Kidney tubule cell (primary cell): ENCODE measurements at places on chromosomes 16 and 17.
A peak's percentile ranks its signal among the peaks of the same experiment; 100 is the strongest.

GRCh38 chr16:13697013-13697412 lies 222.9 kb upstream of the ERCC4 start:
- no peak for DNase-seq

DNA sequence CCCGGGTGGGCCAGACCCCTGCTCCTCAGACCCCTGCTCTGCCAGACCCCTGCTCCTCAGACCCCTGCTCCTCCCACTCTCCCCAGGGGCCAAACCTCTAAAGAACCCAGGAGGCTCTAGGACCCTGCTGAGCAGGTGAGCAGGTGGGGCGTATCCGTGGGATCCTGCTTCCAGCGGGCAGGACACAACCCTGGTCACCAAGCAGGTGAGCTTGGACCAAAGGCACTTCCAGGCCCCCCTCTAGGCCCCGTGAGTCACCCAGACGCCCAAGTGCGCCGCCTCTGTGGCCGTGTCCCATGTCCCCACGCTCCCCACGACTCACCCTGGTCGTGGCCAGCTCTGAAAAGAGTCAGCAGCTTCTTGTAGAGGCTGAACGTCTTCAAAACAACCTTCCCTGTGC lies 5.0 kb downstream of the CYBC1 start:
- DNase-seq, result peak; percentile 18

DNA sequence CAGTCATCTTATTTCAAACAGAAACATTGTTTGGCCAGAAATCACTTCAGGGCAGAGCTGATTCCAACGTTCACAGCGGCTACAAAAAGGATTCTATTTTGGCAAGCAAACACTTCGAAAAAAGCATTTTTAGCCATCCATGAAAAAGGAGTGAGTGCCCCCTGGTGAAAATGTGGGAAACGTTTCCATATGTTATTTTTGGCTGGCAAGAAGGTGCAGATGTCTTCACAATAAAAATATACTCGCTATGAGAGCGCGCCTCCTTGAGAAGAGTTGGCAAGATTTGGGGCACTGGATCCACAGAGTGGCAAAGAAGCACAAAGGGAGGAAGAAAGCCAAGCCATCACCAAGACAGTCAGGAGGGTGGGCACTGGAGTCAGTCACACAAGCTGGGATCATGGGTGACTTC lies 191.1 kb downstream of the CHD9NB start:
- DNase-seq, result peak; percentile 45

DNA sequence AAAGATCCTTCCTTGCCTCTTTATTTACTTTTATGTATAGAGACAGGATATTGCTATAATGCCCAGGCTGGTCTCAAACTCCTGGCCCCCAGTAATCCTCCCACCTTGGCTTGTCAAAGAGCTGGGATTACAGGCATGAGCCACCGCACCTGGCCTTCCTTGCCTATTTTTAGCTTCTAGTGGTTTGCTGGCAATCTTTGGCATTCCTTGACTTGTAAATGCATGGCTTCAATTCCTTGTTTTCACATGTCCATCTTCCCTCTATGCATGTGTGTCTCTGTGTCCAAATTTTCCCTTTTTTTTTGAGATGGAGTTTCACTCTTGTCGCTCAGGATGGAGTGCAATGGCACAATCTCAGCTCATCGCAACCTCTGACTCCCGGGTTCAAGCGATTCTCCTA lies 22.5 kb downstream of the HEXIM2 start:
- DNase-seq, result no peak

DNA sequence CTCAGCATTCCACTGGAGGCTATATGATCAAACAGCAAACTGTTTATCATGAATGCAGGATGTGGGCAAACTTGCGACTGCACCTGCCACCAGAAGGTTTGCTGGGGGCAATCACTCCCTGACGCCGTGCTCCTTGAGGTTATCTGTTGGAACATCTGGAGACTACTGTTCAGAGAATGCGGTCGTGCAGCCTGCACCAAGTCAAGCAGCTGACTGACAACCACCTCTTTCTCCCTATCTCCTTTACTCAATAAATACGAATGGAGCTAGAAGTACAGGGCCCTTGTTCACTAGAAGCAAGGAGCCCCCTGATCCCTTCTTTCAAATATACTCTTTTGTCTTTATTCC lies 2101.2 kb downstream of the TP53TG3F start:
- no peak for DNase-seq

DNA sequence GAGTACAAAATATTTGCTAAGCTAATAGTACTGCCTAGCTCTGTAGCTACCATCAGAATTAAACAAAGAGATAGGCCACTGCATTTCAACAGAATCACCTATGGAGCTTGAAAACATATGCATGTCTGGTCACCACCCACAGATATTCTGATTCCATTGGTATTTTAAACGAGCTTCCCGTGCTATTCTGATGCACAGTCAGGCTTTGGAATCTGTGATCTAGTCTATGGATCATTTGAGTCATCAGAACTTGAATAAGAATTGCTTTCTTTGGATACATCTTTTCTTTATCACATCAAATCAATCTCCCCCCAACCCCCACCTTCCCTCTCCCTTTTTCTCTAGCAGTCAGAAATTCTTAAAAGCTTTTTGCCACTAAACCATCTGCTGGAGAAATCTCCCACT lies 124.7 kb downstream of the NPIPB5 start:
- DNase-seq, result no peak

GRCh38 chr16:79081297-79082066 lies 519.1 kb downstream of the MAF start:
- DNase-seq, result no peak

DNA sequence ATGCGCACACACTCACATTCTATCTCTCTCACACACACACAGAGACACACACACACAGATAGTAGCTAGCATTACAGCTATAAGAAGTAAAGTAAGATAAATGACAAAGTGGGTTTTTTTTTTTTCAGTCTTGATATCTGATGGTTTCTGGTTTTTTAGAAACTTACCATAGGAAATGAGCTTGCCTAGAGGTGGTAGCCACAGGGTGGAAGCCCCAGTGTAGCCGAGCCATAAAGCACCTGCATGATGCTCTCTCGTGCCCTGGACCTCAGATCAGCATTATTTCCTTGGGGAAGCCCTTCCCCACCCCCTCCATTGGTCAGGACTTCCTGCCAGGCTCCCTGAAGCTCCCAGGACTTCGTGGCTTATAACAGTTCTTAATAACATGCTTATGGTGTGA lies 264.3 kb upstream of the C16orf82 start:
- no peak for DNase-seq

DNA sequence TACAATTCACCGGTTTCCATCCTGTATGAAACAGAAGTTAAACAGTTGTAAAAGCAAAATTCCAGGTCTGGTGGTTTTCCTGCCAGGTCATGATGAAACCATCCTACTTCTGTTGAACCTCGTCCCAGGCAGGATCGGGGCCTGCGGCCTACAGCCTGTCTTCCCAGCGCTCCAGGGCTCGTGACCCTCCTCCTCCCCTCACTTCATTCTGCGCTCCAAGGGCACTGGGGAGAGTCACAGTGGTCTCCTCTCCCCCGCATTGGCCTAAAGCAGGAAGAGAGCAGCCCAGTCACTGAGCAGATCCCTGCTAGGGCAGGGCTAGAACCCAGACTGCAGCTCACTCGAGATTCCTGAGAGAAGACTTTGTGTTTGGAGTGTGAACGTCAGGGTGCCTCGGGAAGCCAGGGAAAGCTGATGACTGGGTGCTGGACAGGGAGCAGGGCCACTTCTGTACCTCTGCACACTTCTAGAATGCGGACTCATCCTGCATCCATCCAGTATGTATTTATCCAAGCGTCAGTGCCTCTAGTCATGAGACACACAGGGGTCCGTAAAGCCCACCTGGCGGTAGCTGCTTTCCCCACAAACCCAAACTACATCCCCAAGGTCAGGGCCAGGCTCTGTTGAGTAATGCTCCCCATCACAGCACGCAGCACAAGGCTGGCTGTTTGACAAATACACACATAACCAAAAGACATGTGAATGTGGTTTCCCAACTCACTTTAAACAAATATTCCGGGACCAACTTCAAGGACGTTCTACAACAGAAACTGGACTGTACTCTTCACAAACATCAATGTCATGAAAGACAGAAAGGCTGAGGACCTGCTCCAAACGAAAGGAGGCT lies 1.7 kb upstream of the ITGAE start:
- DNase-seq, result peak; percentile 93

DNA sequence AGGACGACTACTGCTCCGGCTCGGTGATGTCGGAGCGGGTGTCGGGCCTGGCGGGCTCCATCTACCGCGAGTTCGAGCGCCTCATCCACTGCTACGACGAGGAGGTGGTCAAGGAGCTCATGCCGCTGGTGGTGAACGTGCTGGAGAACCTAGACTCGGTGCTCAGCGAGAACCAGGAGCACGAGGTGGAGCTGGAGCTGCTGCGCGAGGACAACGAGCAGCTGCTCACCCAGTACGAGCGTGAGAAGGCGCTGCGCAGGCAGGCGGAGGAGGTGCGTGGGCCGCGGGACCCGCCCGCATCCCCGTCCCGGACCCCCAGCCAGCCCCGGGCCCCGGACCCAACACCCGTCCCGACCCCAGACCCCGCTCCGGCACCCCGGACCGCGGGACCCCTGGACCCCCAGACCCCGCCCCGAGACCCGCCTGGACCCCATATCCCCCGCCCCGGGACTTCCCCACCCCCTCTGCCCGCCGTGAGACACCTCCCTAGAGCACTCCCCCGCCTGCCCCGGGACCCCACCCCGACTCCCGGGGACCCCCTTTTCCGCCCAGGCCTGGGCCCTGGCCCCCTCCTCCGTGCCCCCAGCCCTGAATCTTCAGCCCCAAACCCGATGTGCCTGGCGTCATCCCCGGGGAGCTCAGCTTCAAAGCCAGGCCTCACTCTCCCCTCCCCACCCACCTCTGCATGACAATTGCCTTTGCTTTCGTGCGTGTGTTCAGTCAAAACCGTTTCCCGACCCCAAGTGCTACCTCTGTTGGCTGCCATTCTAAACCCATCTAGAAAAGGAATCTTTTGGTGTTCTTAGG lies 594 bp downstream of the MAPK8IP3 start:
- no peak for DNase-seq

- DNase-seq, result no peak
Observed at GRCh38 chr17:62706598-62707424, 79.3 kb downstream of the MRC2 start.

- DNase-seq, result no peak
Observed at GRCh38 chr17:46794318-46794717, 24.2 kb downstream of the WNT3 start.

GRCh38 chr16:28549301-28549899 lies 4.3 kb upstream of the SGF29 start:
- DNase-seq, result peak; percentile 40

GRCh38 chr17:7042501-7043181 lies 1.3 kb downstream of the SLC16A11 start:
- no peak for DNase-seq
